ENCODE measurements at places on chromosomes 1 and 21.

DNA sequence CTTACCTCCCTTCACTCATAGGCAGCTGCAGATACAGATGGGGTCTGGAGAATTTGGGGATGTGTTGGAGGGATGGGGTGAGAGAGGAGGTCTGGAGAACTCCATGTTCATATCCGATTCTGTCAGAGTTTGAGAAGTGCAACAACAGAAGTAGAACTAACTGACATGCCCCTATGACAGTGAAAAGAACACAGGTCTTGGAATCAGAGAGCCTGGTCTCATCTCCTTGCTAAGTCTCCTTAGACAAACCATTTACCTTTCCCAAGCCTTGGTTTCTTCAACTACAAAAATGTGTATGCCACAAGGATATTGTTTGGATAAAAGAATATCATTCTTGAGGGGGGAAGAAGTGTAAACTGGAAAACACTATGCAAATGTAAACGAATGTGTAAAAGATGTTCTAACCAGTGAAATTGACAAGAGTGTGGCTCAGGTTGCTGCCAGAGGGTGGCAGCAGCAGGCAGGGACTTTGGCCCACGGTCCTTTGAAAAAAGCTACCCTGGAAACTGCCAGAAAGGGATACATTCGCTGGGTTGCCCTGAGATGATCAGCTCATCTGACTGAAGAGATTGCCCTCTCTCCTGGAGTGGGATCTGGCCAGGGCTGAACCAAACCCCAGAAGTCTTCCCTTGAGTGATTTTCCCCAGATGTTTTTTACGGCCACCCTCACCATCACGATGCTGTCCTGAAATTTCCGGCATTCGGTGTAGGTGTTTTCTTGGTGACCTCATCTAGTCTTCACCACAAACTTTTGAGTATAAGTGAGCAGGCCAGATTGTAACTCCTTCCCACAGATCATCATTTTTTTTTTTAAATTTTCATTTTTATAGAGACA lies 17.0 kb upstream of the CD2 start:
- DNase-seq = peak; percentile 60

DNA sequence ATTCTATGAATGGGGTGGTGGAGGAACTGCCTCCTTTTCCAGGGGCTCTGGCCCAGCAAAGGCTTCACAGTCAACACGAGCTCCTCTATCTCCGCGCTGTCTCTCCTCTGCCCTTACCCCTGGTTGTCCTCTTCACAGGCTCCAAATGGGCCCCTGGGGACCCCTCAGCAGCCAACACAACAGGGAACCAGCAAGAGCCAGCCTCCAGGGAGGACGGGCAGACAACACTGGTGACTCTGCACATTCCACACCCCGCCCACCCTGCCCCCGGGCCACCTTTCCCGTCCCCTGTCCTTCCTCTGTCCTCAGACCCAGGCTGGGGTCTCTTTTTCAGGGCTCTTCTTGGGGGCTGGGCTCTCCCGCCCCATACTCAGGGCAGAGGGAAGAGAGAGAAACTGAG lies 17.5 kb upstream of the ETV3 start:
- no peak for DNase-seq

GRCh38 chr1:153253693-153254092 lies 5.8 kb upstream of the LORICRIN start:
- DNase-seq = no peak

DNA sequence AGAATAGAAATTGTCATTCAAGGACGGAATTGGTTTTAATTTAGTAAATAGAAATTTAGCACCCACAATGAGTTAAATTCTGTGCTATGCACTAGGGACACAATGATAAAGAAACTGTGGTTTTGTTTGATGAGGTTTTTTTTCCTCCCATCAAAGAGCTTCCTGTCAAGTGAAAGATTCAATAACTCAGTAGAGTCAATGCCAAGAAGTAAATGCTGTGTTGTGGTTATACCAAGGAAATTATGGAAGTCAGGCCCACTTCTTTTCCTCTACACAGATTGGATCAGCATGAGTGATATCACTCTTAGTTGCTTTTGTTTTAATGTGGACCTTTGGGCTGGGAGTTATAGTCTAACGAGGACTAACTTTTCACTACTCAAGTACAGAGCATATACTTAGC lies 1269.6 kb upstream of the ADGRL2 start:
- DNase-seq = no peak

DNA sequence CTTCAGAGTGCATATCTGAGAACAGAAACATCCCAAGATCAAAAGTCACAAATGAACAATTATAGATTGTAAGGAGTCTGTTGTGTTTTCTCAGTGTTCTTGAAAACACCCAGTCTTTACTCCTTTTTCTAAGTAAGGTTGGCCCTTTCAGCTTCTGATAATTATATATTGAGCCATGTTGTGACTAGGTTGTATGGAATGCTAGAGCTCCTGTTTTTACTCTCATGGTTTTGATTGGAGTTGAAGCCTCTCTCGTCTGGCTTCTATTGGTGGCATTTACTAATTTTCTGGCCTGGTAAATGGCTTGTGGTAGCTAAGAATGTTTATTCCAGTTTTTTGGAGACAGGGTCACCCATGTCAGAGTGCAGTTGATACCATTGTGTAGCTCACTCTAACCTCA lies 84.7 kb downstream of the NDUFS5 start:
- DNase-seq = no peak

DNA sequence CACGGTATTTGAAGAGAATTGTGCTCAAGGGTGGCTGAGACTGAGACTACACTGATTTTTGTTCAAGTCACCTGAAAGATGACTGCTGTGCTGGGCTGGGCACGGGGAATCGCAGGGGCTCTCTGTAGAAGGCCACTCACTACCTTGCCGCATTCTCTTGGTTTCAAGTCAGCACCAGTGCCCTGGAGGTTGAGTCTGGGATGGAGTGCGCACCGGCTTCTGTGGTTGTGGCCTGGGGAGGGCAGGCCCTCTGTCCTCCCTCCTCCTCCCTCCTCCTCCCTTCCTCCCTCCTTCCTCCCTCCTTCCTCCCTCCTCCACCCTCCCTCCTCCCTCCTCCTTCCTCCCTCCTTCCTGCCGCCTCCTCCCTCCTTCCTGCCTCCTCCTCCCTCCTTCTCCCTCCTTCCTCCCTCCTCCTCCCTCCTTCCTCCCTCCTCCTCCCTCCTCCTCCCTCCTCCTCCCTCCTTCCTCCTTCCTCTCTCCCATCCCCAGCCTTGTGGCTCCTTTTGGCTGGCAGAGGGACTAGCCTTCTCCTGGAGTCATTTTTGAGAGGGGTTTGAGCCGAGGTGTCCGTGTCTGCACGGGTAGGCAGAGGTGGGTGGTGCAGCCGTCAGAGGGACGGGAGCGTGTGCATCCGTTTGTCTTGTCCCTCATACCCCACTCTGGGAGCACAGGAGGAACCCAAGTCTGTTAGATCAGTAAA lies 9.5 kb downstream of the RER1 start:
- no peak for DNase-seq

GRCh38 chr1:6260961-6261614 lies at the start of gene GPR153:
Gene GPR153, minus strand, starts transcription at chr1:6261098. Its CDS starts 6,193 bp downstream, at chr1:6254905.
- peak; percentile 54 for DNase-seq

- DNase-seq = no peak
Measured at GRCh38 chr1:92480200-92480812, 6.4 kb downstream of the GFI1 start.

- no peak for DNase-seq
Measured at GRCh38 chr1:84550826-84551225, 23.4 kb downstream of the CTBS start.

DNA sequence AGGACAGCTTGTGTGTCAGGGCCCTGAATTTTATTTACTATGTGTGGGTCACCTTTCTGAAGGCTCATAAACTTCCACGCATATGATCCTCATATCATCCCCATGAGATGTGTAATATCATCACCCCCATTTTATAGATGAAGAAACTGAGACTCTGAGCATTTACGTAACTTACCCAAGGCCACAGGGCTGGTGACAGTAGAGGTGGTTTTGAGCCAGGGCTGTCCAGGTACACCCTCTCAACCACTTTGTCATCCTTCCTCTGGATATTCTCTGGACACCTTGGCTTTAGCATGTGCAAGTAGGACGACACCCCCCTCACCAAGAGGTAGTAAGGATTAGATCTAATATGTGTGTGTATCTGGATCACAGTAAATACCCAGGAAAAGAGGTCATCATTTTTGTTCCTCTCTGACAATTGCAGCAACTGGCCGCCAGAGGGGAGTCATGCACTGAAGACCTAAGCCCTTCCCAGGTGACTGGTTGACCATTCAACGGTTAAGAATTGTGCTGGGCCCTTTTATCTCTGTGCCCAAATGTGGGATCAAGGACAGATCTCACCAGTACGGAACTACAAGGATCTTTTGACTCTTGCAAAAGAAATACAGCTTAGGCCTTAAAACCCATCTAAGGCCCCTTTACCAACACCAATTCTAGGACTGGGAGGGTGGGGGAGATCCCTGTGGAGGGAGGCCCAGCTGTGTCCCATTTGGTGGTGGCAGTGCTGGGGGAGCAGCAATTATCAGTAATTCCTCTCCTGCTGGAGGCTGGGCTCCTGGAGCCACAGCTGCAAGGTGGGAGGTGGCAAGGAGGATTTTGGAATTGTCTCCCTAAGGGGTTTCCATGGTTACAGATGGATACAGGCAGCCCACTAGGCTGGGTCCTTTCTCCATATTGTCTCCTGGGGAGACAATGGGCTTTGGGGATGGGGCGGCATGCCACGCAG lies 13.7 kb upstream of the E2F2 start:
- DNase-seq = peak; percentile 59

DNA sequence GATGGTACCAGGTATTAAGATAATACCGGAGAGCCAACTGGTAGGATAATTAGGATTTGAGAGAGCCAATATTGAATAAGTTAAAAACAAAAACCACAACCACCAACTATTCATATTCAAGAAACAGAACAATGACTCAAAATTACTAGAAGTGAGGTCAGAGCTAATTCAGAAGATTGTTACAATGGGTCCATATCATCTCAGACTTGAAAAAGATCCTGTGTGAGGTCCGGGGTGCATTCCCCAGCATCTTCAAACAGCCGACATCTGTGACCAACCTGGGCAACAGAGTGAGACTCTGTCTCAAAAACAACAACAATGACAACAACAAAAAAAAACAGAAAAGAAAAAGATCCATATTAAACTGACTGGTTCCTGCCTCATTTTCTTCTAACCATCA lies 18.6 kb downstream of the AK2 start:
- DNase-seq = no peak

DNA sequence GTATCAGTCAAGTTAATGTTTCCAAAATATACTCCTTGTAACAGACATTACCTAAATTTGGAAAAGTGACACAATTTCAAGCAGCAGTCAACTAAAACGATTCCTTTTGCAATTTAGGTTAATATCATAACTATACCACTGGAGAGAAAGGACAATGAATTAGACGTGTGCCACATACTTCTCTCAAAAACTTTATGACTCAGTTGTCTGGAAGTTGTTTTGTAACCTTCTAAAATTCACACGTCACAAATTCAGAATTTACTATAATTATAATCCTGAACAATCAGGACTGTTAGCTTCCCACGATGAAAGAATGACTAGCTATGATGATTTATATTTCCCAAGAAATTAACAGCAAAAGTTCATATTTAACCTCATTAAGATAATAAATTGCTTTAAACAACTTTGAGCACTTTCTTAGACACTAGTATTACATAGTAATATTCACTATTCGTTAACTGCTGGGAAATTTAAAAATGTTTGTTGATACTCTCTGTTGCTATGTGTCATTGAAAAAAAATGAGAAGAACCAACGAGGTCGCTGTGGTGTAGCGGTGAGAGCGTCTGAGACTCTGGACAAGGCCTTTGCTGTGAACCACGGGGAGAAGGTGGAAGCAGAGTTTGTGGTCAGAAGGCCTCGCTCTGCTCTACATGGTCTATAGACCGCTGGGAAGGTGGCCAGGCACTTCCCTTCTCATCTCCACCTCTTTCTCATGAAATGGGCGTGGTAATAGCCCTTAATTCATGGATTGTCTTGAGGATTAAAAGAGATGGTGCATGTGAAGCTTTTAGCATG lies 27.9 kb upstream of the BATF3 start:
- DNase-seq = no peak

GRCh38 chr1:42003433-42003832 lies 84.7 kb upstream of the HIVEP3 start:
- no peak for DNase-seq

DNA sequence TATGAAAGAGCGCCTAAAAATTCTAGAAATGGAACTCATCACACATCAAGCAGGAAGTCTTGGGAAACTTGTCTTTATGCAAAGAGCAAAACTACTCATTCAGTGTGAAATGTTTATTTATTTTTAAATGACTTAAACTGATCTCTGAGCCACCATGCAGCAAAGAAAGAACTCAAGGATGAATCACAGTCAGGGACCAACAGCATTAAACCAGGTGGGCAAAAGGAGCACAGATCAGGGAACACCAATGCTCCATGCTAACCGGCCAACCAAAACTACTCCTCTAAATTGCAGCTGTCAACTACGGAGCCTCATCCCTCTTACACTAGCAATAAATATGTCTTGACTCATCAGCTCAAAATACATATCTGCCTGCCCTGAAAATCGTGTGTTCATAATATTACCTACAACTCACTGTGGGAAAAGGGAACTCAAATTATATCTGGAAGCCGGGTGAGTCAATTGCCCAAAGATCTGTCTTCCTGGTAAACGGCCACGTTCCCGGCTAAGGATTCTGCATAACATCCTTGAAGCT lies 129.2 kb downstream of the PTPN14 start:
- DNase-seq = no peak

GRCh38 chr1:78745111-78745510 lies 95.5 kb downstream of the IFI44 start:
- no peak for DNase-seq

- no peak for DNase-seq
Measured at GRCh38 chr1:74714429-74715235, 18.2 kb downstream of the CRYZ start.

DNA sequence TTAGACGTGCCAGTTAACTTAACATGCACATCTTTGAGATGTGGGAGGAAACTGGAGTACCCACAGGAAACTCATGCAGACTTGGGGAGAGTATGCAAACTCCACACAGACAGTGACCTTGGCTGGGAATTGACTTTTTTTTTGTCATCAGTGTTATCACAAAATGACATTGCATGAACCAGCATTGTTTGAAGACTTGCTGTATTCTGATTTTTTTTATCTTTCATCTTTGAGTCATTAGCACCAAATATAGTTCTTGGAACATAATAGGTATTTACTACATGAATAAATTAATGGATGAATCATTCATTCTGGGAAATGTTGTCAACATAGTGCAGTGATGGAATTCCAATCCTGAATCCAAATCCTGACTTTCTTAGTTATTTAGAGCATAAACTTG lies 77.0 kb downstream of the ATF6 start:
- no peak for DNase-seq

- DNase-seq = no peak
Measured at GRCh38 chr1:25216123-25216522, 16.2 kb downstream of the SYF2 start.

GRCh38 chr21:44379991-44380865 lies 26.8 kb downstream of the TRPM2 start:
- no peak for DNase-seq

GRCh38 chr1:208230668-208231529 lies 13.3 kb downstream of the PLXNA2 start:
- DNase-seq = no peak

- DNase-seq = no peak
Measured at GRCh38 chr1:186304982-186305949, 69.8 kb downstream of the TPR start.

Measured in stimulated activated CD8-positive, alpha-beta memory T cell treated with anti-CD3 and anti-CD28 coated beads, Interleukin-4, amount 100 ng/mL, for 24 hours (primary cell).